Astrocyte (in vitro differentiated cells and primary cell): ENCODE measurements at places on chromosomes 6 and 20. TPM values are rescaled to one million over a fixed set of nuclear protein-coding genes. Genes with fewer than 3 reads are reported as not detected.

Gene GGTLC1
- not detected in 2 replicates for total RNA-seq

GRCh38 chr6:167689751-167690150 is 137.0 kb upstream of the AFDN start:
- H3K27ac ChIP-seq, result no peak overlapping the region
- peaks cover 4% of the 10 kb centered on the region for H3K27me3 ChIP-seq
- H3K4me3 ChIP-seq, result no peak overlapping the region

GRCh38 chr6:106370639-106371038 is 10.1 kb downstream of the CRYBG1 start:
- H3K27me3 ChIP-seq, result peaks cover 3% of the 10 kb centered on the region
- no peaks in the 10 kb centered on the region for H3K4me1 ChIP-seq
- no peaks in the 10 kb centered on the region for H3K36me3 ChIP-seq
- DNase-seq, result no peak
- H3K4me3 ChIP-seq, result no peak overlapping the region
- no peak overlapping the region for H3K27ac ChIP-seq

- H3K4me3 ChIP-seq, result no peak overlapping the region
- H3K36me3 ChIP-seq, result no peaks in the 10 kb centered on the region
- peaks cover 4% of the 10 kb centered on the region for H3K4me1 ChIP-seq
- no peak overlapping the region for H3K27ac ChIP-seq
- H3K27me3 ChIP-seq, result no peaks in the 10 kb centered on the region
- no peak for DNase-seq
Measured at GRCh38 chr6:111942561-111942960, 69.3 kb upstream of the FYN start.

GRCh38 chr6:81743649-81744048 is 8.8 kb downstream of the TENT5A start:
- no peak overlapping the region for H3K4me3 ChIP-seq
- H3K27ac ChIP-seq, result no peak overlapping the region
- H3K27me3 ChIP-seq, result no peaks in the 10 kb centered on the region
- DNase-seq, result peak; percentile 59
- no peaks in the 10 kb centered on the region for H3K4me1 ChIP-seq
